ENCODE measurements at places on chromosomes 1 and 21.

- DNase-seq, result no peak
Observed at GRCh38 chr1:20484519-20485462, 1.2 kb downstream of the CAMK2N1 start.

DNA sequence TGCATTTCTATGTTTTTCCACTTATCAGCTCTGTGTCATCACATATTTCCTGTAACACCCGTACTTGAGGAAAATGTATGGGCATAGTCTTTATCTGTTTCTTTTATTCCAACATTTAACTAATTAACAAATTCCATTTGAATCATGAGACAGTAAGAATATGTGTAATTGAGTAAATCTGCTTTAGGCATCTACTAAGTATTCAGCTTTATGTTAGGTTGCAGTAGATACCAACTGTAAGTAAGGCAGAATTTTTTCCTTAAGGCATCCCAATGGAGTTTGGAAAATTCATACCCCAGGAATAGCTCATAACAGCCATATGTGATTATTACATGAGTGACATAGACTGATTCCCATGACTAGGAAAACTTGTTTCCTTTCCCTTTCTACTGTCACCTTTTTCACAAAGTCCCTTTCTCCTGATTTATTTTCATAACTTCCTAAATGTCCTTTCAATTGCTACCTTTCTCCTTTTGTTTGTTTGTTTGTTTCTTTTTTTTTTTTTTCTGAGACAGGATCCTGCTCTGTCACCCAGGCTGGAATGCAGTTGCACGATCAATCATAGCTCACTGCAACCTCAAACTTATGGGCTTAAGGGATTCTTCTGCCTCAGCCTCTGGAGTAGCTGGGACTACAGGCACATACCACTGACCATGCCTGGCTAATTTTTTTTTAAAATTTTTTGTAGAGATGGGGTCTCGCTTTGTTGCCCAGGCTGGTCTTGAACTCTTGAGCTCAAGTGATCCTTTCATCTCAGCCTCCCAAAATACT lies 59.8 kb upstream of the CACYBP start:
- no peak for DNase-seq

DNA sequence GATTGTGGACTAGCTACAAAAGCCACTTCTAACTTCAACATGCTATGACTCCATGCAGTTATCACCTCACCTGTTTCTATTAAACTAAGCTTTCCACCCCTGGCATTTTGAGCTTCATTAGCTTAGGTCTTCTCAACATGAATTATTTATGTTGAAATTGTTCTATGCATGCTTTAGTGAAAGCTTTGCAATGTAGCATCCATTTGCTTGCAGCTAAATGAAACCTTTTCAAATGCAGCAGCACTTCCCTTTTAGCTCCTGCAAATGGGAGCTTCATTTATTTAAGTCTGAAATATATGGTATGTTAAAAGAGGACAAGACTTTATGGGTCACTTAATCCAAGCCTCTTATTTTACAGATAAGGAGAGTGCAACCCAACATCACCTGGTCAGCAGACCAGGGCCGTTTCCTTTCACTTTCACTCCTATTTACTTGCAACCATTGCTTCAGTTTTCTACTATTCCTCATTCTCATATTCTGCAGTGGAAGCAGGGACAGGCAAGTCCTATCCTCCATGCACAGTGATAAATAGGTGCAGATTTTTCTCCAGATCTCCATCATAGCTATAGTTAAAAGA lies 56.4 kb upstream of the SAMSN1 start:
- no peak for DNase-seq

DNA sequence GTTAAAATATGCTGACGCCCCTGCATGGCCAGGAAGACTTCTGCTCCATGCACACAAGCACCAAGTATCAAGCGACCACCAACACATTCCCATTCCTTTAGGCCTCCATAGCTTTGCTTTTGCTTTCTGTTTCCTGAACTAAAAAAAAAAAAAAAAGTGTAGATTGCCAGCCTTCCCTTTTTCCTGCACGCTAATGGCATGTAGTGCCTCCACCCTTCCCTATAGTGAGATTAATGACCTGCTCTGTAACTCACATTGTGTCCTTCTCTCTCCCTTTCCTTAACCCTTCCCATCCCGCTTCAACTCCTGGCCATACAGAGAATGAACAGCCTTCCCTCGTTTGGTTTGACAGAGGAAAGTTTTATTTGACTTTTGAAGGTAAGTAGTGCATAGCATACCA lies 57.1 kb upstream of the DYNLT5 start:
- no peak for DNase-seq

GRCh38 chr1:28578696-28579218 lies 13.3 kb upstream of the RAB42 start:
- DNase-seq, result no peak

GRCh38 chr1:152756872-152757271 lies 953 bp upstream of the KPRP start:
- no peak for DNase-seq
